ENCODE measurements at places on chromosomes 3 and 15.

DNA sequence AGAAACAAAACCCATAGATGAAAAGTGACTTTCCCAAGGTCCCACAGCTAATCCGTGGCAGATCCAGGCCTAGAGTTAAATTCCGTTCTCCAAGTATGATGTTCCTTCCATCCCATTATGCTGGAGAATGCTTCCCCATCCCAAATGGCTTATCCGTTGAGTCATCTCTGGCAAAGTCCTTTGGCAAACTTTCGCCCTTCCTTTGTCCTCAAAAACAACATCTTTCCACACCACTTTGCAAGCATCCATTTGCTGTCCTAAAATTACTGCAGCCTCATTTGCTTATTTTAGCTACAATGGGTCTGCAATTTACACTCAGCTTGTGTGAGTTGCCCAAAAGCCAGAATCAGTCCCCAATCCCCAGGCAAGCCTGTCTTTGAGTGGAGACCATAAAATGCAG lies 304.0 kb upstream of the TLE3 start:
- DNase-seq = no peak

- no peak for DNase-seq
Measured at GRCh38 chr3:163556813-163557523, 1521.3 kb downstream of the SI start.

- DNase-seq = no peak
Measured at GRCh38 chr15:66939451-66940023, 125.9 kb upstream of the SMAD3 start.

GRCh38 chr3:64398476-64398875 lies 173.2 kb upstream of the PRICKLE2 start:
- no peak for DNase-seq

GRCh38 chr15:34126522-34126921 lies 24.6 kb downstream of the PGBD4 start:
- no peak for DNase-seq

DNA sequence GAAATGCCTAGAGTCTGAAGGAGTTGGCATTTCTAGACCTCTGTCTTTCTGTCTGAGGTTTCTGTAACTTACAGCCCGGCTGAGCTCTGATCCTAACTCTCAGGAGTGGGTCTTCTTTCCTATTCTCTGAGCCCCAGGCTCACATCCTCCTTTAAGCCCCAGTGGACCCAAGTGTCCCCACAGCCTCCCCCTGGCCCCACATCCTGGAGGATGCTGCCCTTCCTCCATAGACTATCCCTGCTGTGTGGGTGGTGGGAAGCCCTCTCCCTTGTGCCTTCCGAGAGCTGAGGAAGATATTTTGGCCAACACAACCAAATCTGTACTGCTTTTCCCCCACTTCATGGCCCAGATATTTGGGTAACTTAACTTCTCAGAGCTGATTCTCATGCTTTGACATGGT lies 151.3 kb downstream of the LRTM1 start:
- no peak for DNase-seq

DNA sequence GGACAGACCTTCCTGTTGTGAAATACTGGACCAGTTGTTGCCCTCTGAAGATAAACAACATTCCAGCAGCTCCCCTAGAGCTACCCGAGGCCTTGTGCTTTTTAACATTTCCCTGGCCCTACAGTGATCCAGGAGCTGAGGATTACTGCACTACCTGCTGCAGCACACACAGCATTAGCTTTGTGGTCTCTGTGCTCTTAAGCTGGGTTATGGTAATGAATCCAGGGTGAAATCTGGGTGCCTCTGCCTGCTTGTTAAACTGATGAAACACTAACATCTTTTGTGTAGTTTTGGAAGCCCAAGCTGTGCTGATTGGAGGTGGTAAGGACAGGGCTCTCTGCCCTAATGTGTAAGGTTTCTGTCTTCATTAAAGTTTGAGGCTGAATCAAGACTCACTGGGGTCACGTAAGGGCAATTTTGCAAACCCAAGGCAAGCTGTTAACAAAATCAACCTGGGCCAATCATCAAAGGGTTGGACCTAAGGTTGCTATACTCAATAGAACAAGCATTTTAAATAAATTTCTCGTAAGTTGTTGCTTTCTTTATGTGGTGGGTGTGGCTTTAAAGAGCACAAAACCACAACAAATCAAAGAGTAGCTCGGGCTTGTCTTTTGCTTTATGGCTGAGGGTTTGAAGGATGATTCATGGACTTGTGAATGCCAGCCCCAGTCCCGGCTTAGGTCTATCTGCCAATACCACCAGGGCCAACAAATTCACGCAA lies 183.9 kb downstream of the TPRG1 start:
- no peak for DNase-seq

GRCh38 chr3:192833177-192833890 lies 84.3 kb downstream of the MB21D2 start:
- no peak for DNase-seq

DNA sequence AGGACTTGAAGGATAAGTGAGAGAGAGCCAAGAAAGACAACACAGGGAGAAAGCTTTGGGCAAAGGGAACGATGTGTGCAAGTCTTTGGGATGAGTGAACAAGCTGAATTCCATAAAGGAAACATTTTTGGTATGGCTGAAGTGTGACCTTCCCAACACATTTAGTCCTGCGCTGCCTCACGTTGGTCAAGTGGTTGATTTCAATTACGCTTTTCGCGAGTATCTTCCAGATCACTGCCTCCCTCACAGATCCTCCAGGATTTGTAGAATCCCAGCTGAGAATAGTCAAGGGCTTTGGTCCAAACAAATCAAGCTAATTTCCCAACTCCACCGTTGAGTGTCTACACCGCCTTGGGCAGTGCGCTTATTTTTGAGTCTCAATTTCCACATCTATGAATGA lies 338.4 kb upstream of the ADAMTS9 start:
- DNase-seq = no peak

- no peak for DNase-seq
Measured at GRCh38 chr3:42507761-42508335, 5.4 kb downstream of the VIPR1 start.

- DNase-seq = no peak
Measured at GRCh38 chr3:158801201-158801600, 653 bp upstream of the MFSD1 start.

DNA sequence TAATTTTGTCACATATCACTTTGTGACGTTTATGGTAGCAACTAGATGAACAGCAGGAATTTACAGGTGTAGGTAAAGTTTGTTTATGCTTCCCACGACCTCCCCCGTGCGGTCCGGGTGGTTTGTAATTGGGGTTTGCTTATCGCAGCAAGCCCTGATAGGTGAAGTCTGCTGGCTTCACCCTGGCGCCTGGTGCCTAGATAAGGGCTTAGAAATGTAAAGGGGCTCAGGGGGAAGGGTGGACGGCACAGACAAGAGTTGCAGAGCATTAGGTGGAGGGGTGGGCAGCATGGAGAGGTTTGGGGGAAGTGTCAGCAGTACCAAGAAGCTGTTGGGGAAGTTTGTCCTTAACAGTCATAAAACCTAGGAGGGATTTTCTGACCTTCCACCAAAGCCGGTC lies 108.1 kb upstream of the RNF7 start:
- DNase-seq = no peak

DNA sequence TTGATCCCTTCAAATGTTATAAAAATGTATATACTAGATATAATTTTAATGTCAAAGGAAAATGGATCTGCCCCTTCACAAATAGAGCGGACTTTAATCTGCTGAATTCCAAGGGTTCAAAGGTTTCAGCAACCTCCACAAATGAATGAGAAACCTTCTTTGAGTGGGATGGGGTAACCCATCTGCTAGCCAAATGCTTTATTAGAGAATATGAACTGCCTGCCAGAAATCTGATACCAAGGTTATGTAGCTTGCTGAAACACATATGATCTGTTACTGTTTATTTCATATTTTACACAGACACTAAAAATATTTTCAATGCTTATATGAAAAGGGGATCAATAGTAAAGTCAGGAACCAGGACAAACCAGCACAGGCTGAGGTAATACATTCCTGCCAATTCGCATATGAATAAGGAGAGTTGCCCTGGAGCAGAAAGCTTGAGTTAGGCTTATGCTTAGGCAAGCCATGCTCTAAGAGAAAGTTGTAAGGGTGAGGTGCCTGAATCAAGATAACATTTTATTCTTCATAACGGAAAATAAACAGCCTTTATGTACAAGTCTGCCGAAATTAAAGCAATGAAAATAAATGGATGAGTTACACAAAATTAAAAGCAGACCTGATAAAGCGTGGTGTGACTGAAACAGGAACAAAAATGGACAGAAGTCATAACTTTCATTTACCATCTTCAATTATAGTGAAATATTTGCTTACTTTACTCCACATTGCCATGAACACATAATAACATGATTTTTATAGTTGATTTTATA lies 26.5 kb downstream of the PLOD2 start:
- no peak for DNase-seq

GRCh38 chr15:65926899-65927298 lies 57.6 kb downstream of the RAB11A start:
- DNase-seq = no peak

GRCh38 chr3:58688574-58688973 lies 22.0 kb upstream of the FAM3D start:
- DNase-seq = no peak

- no peak for DNase-seq
Measured at GRCh38 chr15:71643918-71644317, 166.4 kb upstream of the NR2E3 start.

DNA sequence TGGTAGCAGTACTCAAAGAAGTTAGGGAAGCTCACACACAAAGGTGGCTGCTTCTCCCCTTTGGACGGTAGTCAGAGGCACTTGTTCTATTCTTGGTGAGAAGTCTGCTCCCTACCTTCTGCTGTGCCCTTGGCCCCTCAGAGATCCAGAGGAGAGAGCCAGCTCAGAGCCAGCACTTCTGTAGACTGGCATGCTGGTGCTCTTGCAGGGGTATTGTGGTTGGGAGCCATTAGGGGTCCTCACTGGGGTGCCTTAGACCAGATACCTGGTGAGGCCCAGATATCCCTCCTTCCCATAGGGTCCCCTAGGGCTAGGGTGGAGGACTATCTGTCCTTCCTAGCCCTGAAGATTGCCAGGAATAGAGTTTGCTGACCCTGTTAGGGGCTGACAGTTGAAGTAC lies 140.6 kb downstream of the EEFSEC start:
- DNase-seq = no peak

GRCh38 chr3:186705882-186706780 lies 11.0 kb upstream of the KNG1 start:
- no peak for DNase-seq

GRCh38 chr15:68488290-68488689 lies 56.3 kb upstream of the ITGA11 start:
- no peak for DNase-seq

DNA sequence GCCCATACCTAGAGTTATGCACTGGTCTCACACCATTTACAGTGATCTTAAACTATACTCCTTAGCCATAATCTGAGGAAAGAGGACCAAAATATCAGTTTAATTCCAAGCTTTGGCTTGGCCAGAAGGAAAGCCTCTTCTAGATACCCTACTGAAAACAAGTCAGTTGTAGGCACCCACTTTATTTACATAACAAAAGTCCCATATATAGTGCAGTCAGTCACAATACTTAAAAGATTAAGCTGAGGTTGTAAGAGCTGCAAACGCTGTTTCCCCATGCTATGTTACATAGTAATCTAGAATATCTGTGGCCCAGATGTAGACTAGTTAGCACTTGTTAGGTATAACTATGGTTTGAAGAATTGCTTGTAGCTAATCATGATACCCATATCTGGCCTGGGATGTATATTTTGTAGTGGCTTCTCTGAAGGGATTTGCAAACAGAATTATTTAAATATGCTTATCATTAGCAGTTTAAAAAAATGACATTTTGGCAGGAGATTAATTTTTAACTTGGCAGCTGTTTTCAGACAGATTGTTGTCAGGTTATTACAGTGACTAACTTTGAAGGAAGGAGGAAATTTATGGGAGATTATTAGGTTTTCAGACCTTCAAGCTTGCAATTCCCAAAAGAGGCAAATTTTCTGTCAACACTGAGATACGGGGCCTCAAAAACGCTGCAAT lies 160.4 kb upstream of the SLC2A2 start:
- DNase-seq = no peak

DNA sequence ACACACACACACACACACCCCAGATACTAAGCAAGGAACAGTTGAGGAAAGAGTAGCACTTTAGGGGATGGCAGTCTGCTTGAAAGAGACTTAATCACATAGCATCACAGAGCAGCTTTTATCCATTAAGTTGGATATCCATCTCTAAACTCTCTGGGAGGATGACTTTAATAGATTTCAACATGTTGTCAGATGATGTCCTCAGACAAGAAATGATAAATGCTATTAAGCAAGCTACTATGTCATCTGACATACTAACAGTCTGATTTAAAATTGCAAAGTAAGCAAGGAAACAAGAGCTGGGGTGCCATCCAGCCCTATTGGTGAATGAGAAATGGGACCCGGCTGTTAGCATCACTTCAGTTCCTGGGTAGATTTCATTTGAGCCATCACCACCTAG lies 136.9 kb downstream of the PLCL2 start:
- DNase-seq = no peak

All from stimulated activated CD8-positive, alpha-beta memory T cell treated with anti-CD3 and anti-CD28 coated beads, Interleukin-2, amount 100 ng/mL, for 1 hour (primary cell).